ENCODE measurements at places on chromosomes 6 and 20.
A peak's percentile ranks its signal among the peaks of the same experiment; 100 is the strongest.

- DNase-seq: no peak
Measured at GRCh38 chr6:117637770-117638169, 35.5 kb upstream of the GOPC start.

DNA sequence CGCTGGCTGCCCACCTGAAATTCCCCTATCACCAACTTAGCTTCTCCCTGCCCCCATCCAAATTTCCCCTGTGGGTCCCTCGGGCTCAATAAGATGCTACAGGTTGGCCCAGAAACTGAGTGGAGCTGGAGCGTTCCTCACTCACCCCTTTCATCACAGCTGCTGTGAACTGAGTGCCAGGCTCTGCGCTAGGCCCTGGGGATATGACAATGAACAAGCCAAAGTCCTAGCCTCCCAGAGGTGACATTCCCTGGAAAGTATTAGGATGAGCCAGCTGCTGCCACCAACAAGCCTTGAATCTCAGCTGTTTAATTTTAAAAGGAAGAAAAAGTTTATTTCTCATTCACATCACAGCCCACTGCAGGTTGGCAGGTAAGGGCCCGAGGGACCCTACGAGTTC, 86.6 kb upstream of the EYA2 start:
- DNase-seq: no peak

DNA sequence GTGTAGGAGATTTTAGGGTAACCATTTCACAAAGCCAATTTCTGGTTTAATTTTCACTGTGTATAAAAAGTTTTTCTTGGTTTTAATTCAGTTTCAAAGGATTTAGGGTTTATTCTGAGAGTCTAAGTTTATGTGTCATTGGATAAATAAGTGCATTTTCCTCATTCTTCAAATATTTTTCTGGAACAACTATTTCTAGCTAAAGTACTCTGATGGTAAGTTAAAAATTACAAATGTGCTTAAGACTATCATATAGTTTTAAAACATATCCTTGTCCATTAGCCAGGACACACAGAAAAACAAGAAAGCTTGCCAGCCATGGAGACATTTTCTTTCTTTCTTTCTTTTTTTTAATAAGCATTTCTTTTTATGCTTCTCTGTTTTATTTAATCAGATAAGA, 333.0 kb downstream of the RFPL4B start:
- DNase-seq: no peak

- no peak for DNase-seq
Measured at GRCh38 chr6:83558975-83559374, 46.6 kb downstream of the PRSS35 start.

- DNase-seq: no peak
Measured at GRCh38 chr6:326896-327537, 34.7 kb downstream of the DUSP22 start.

GRCh38 chr6:90049295-90049694, 155.0 kb downstream of the GJA10 start:
- no peak for DNase-seq

GRCh38 chr6:43088654-43089056, 12.5 kb downstream of the PTK7 start:
- DNase-seq: no peak

- no peak for DNase-seq
Measured at GRCh38 chr6:11374036-11375010, 141.9 kb upstream of the NEDD9 start.

- DNase-seq: peak; percentile 53
Measured at GRCh38 chr6:134640975-134641429, 308.9 kb downstream of the ALDH8A1 start.

DNA sequence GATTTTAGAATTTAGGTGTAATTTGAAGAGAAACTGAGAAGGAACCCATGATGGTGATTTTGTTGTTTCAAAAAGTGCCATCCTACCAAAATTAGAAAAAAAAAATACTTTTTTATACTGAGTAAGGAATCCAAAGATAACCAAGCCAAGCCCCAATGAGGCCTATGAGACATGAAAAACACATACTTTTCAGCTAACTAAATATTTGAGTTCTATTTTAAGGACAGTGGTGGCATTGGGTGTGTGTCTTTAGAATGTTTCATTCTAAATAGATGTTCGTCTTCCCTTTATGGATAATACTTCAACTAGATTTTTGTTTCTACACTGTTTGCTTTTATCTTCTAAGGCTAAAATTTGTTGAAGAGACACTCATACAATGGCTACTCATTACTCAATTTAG, 9.6 kb downstream of the CD24 start:
- no peak for DNase-seq

DNA sequence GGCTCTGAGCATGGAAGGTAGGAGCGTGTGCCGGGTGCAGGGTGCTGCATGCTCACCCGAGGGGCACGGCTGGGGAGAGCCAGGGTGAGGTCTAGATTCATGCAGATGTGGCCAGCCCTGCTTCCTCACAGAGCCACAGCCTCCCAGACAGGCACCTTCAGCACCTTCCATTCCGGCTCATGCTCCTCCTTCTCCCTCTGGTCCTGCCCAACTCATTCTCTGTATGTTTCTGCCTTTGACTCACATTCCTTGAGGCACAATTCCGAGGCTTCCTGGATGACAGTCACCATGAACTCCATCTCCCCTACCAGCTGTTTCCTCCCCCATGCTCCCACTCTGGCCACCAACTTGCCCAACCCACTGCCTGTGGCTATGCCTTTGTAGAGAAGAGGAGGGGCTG, 35.4 kb downstream of the DACT2 start:
- no peak for DNase-seq

DNA sequence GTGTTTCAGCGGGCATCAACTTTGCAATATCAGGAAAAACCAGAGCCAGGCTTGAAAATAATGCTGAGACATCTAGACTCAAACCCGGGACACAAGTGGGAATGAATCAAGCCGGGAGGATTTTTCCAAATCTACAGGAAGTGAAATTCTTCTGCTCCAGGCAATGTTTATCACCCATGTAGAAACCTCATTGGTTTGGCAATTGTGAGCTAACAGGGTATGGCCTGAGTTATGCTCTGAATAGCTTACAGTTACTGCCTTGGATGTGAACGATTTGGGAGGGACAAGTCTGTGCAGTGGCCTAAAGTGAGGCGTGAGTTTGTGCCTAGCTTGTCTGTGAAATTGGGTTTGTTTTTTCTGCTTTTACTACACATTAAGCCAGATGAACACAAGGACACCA, 87.4 kb downstream of the PCSK2 start:
- no peak for DNase-seq

GRCh38 chr6:53982366-53983050, 128.7 kb upstream of the MLIP start:
- no peak for DNase-seq

GRCh38 chr6:163739408-163739725, 324.8 kb downstream of the QKI start:
- DNase-seq: no peak

DNA sequence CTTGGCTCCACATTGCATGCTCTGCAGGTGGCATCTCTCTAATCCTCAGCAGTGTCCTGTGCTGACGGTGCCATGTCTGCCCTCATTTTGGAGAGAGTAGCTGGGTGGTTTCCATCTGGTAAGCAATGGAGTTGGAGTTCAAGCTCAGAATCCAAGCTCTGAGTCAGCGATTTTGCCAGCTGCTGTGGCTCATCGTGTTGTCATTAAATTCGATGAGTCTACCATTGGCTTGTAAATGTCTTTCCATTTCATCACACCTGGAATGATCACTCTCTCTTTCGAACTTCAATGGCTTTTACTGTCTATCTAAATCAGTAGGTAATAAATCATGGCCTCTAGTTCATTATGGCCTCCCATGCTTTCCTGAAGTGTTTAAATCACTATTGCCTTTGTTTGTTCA, 378.5 kb upstream of the TSHZ2 start:
- DNase-seq: no peak

All from stimulated activated CD4-positive, alpha-beta T cell treated with anti-CD3 and anti-CD28 coated beads, Interleukin-15, amount 100 ng/mL, for 1 hour (primary cell).